ENCODE measurements at places on chromosomes 11 and 22.
A peak's percentile ranks its signal among the peaks of the same experiment; 100 is the strongest.

DNA sequence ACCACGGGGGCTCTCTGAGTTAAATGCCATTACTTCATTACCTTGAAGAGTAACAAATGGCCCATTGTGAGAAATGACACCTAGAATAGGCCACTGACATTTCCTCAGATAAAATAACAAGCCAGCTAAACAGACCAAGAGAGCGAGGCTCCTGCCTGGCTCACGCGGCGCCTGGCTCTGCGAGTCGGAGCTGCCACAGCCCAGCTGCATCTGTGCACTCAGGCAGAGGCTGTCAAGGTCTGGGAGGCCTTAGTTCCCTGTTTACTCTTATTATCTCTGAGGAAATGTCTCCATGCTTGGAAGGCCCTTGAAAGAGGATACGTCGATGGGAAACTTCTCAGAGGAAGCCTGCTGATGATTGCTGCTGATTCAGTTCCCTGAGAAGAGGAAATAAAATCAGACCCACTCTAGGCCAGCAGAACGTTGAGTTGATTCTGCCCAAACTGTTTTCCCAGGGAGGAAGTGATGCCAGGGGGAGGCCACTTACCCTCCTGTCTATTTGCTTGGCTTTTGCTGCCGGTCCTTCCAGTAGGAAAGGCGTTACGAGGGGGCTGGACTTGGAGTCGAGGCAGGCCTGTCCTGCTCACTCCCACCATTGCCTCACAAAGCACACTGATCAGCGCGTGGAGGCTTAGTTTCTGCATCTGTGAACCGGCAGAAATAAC lies 208.8 kb downstream of the TBC1D22A start:
- H3K36me3 ChIP-seq: peaks cover 51% of the 10 kb centered on the region
- H3K27me3 ChIP-seq: no peaks in the 10 kb centered on the region
- H3K27ac ChIP-seq: peak overlapping the region; percentile 24

- peaks cover 26% of the 10 kb centered on the region for H3K36me3 ChIP-seq
- no peak overlapping the region for H3K4me3 ChIP-seq
- peak overlapping the region; percentile 26 for H3K27ac ChIP-seq
- peaks cover 3% of the 10 kb centered on the region for H3K4me1 ChIP-seq
Measured at GRCh38 chr11:44930588-44931302, 19.9 kb downstream of the TP53I11 start.

DNA sequence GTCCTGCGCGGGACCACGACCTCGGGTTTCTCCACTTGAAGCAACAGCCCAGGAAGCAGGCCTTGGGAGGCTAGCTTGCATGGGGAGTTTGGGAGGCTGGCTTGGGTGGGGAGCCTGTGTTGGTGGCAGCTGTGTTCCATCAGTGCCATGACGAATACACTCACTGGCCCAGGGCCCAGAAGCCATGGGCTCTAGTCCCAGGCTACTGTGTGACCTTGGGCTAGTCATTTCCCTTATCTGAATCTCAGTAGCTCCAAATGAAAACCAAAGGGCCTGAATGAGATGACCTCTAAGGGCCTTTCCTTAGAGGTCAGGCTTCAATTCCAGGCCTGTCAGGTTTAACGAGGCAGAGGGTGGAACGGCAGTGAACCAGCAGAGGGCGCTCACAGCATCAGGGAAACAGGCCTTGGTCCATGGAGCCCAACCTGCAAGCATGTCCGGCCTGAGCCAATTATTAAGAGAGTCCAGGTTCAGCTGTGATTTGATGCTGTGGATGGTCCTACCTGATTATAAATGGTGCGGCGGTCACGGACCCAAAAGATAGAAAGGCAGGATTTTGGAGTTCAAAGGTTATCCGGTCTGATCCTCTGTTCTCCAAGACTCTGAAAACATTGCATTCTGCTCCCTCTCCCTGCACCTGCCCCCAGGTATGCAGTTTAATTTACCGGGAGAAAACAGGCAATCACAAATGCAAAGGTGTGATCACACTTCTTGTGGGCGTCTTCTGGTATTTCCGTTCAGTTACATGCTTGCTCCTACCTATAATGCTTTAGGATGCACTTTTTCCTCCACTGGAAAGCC lies 15.9 kb downstream of the PTPN5 start:
- H3K36me3 ChIP-seq: no peaks in the 10 kb centered on the region
- H3K27me3 ChIP-seq: peaks cover 15% of the 10 kb centered on the region
- no peaks in the 10 kb centered on the region for H3K4me1 ChIP-seq
- H3K27ac ChIP-seq: no peak overlapping the region

DNA sequence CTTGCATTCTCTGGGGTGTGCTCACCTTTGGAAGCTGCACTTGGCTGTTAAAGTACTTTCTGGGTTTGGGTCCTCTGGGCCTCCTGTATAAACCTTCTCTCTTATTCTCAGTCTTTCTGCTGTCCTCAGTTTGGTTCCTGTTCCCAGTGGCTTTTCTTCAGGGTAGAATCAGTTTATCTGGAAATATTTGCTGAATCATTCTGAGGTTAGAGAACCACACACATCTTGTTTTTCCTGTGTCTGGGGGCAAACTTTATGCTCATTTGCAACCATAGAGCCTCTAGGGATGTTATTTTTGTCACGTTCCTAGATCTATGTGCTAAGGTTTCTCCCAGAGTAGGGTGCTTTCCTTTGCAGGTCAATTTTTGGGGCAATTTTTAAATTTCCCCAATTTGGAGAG lies 224.3 kb upstream of the C11orf87 start:
- no peaks in the 10 kb centered on the region for H3K4me1 ChIP-seq
- no peak overlapping the region for H3K4me3 ChIP-seq
- no peaks in the 10 kb centered on the region for H3K36me3 ChIP-seq
- DNase-seq: no peak
- peaks cover 2% of the 10 kb centered on the region for H3K27me3 ChIP-seq

GRCh38 chr11:8068605-8069221 lies 12.3 kb upstream of the TUB start:
- peaks cover 21% of the 10 kb centered on the region for H3K27me3 ChIP-seq
- no peak for DNase-seq
- H3K4me1 ChIP-seq: peaks cover 4% of the 10 kb centered on the region

DNA sequence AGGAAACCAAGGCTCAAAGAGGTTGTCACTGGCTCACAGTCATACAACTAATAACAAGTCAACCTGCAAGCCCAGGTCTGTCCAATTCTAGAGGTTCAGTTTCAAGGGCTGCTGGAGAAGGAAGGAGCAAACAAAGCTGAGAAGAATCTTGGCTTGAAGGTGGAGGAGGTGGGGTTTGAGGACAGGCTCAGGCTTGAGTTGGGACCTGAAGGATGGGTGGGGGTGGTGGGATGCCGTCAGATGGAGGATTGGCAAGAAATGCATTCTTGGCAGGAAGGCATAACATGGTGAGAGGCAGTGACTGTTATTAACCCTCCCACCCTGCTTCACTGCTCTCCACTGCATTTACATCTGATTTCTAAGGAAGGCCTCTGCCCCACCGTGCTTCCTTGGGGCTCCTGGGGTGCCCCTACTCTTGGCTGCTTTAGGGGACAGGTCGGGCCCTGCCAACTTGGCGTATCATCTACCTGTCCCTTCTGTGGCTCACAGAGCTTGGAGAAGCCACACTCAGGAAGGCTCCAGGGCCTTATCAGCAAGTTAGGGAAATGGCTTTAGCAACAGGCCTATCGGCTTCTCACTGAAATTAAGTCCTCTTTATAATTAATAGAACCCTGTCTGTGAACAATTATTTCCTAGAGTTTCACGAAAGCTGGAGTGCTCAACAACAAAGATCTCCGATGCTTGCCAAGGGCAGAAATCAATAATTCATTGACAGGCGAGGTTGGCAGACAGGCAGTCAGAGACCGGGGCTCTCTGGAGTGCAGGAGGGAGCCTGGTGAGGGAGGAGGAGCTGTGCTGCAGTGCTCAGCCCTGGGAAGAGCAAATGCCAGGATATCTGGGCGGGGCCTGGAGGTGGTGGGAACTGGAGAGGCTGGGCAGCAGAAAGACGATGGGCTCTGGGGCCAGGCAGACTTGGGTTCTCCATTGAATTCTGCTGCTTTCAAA lies 84.9 kb upstream of the NARS2 start:
- H3K4me1 ChIP-seq: no peaks in the 10 kb centered on the region
- H3K27me3 ChIP-seq: peaks cover 3% of the 10 kb centered on the region
- H3K27ac ChIP-seq: no peak overlapping the region
- no peak overlapping the region for H3K4me3 ChIP-seq
- DNase-seq: no peak

DNA sequence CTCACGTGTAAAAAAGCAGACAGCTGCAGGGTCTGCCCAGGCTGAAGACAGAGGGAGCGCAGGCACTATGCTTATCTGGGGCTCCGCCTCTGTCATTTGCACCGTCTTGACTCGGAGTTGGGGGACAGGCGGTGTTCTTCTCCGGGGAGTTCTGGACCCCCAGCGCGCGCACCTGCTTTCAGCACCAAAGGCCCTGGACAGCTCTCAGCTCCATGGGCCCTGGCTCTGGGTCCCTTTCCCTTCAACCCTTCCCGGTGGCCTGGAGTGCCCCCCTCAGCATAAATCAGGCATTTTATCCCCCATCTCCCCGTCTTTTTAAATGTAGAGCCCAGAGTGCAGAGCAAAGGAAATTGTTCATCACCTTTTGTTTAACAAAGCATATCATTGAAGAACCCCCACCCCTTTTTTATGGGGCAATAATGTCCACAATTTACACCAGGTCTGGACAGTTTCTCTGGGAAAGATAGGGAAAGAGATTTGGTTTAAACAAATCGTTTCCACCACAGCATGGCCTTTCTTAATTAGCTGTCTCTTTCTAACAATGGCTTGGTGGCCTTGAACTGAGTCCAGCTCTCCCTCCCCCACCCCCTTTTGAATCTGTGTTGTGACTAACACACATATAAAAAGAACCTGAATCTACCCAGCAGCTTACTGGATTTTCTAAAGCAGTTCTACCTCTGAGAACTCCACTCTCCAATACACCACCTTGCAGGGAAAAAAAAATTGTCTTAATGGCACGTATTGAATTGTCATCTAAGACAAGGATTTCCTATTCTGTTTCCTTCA lies 1.7 kb downstream of the SEZ6L start:
- no peak overlapping the region for H3K27ac ChIP-seq
- H3K36me3 ChIP-seq: no peaks in the 10 kb centered on the region
- peaks cover 15% of the 10 kb centered on the region for H3K4me1 ChIP-seq
- DNase-seq: no peak
- no peak overlapping the region for H3K4me3 ChIP-seq

GRCh38 chr11:4697585-4697984 lies at the start of gene OR51E2:
TSS of gene OR51E2 (minus strand) at chr11:4697853. CDS start at chr11:4682711, 15,142 bp downstream.
- DNase-seq: no peak
- H3K27me3 ChIP-seq: peaks cover 3% of the 10 kb centered on the region
- no peaks in the 10 kb centered on the region for H3K36me3 ChIP-seq
- H3K4me3 ChIP-seq: no peak within 1 kb of the TSS
- no peak within 1 kb of the TSS for H3K27ac ChIP-seq

DNA sequence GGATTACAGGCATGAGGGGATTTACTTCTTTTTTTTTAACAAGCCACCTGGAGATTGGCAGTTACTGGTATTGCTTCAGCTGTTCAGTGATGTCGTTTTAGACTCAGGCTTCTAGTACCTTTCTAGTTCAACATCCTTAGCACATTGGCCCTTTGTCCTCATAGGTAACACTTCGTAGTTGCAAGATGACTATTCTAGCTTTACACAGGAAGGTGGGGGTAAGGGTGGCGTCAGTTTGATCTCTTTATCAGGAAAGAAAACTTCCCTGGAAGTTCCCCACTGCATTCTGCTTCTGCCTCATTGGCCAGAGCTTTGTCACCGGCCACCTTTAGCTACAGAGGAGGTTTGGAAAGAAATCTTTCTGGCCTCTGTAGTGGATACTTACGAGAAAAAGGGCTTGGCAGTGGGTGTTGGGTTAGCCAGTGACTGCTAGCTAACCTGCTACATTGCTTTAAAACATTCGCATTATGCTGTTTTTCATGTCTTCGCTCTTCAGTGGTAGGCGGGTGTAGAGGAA lies 40.7 kb downstream of the SFI1 start:
- no peaks in the 10 kb centered on the region for H3K27me3 ChIP-seq
- peaks cover 13% of the 10 kb centered on the region for H3K4me1 ChIP-seq
- H3K27ac ChIP-seq: peak overlapping the region; percentile 47
- H3K36me3 ChIP-seq: peaks cover 42% of the 10 kb centered on the region
- H3K4me3 ChIP-seq: no peak overlapping the region

DNA sequence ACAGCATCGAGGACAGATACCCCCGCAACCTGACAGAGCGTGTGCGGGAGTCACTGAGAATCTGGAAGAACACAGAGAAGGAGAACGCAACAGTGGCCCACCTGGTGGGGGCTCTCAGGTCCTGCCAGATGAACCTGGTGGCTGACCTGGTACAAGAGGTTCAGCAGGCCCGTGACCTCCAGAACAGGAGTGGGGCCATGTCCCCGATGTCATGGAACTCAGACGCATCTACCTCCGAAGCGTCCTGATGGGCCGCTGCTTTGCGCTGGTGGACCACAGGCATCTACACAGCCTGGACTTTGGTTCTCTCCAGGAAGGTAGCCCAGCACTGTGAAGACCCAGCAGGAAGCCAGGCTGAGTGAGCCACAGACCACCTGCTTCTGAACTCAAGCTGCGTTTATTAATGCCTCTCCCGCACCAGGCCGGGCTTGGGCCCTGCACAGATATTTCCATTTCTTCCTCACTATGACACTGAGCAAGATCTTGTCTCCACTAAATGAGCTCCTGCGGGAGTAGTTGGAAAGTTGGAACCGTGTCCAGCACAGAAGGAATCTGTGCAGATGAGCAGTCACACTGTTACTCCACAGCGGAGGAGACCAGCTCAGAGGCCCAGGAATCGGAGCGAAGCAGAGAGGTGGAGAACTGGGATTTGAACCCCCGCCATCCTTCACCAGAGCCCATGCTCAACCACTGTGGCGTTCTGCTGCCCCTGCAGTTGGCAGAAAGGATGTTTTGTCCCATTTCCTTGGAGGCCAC lies 3.3 kb downstream of the FADD start:
- peaks cover 35% of the 10 kb centered on the region for H3K4me1 ChIP-seq
- no peak overlapping the region for H3K27ac ChIP-seq
- H3K4me3 ChIP-seq: no peak overlapping the region
- no peaks in the 10 kb centered on the region for H3K27me3 ChIP-seq
- no peak for DNase-seq
- H3K36me3 ChIP-seq: peaks cover 55% of the 10 kb centered on the region

- peaks cover 27% of the 10 kb centered on the region for H3K36me3 ChIP-seq
- peaks cover 83% of the 10 kb centered on the region for H3K4me1 ChIP-seq
- DNase-seq: no peak
- H3K27me3 ChIP-seq: no peaks in the 10 kb centered on the region
- peak overlapping the region; percentile 94 for H3K27ac ChIP-seq
Measured at GRCh38 chr22:25567251-25567675, 2.8 kb downstream of the GRK3 start.

DNA sequence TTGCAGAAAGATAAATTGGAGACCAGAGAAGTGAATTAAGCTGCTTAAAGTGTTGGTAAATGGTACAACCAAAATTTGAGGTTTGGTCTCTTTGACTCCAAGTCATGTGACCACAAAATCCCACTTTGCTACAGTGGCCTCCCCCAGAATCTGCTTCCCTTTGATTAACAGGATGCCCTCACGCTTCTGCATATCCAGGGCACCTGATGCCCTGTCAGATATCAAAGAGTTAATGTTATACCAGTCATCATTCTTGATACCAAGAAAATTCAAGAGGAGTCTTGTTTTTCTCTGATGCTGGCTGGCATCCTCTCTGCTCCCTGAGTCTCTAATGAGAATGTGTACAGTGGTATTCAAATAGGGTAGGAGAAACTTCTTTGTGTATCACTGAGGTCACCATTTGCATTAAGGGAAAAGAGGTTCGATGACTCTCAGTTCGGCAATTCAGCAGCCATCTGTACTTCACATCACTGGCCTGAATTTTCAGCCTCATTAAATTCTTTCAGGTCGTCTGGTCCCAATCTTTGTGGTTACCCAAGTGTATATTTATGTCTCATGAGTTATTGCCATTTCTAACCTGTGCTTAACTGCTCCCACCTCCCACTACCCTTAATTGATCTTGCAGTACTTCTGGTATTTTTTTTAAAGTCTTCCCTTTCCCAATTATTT lies 73.9 kb downstream of the BDNF start:
- H3K4me1 ChIP-seq: peaks cover 4% of the 10 kb centered on the region
- H3K27me3 ChIP-seq: no peaks in the 10 kb centered on the region
- no peak overlapping the region for H3K4me3 ChIP-seq
- no peak for DNase-seq
- H3K36me3 ChIP-seq: no peaks in the 10 kb centered on the region
